ENCODE measurements at places on chromosomes 13 and 19.

- DNase-seq, result no peak
Measured at GRCh38 chr19:11210656-11210928, 13.2 kb upstream of the KANK2 start.

DNA sequence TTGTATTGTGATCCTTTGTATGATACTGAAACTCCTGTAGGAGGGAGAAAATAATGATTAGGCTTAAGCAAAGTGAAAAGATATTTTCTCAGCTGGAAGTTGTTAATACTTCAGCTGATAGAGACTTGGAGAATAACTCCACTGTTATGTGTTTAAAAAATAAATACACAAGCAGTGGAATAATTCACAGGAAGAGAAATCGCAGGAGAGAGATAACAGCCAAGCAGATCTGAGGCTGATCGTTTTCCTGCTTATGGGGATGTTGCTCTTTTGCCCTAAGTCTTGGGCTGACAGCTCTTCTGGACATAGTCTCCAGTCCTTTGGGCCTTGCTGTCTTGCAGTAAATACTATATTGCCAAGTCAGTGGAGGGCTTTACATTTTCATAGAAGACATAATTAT, 93.3 kb downstream of the OLFM4 start:
- DNase-seq, result no peak

DNA sequence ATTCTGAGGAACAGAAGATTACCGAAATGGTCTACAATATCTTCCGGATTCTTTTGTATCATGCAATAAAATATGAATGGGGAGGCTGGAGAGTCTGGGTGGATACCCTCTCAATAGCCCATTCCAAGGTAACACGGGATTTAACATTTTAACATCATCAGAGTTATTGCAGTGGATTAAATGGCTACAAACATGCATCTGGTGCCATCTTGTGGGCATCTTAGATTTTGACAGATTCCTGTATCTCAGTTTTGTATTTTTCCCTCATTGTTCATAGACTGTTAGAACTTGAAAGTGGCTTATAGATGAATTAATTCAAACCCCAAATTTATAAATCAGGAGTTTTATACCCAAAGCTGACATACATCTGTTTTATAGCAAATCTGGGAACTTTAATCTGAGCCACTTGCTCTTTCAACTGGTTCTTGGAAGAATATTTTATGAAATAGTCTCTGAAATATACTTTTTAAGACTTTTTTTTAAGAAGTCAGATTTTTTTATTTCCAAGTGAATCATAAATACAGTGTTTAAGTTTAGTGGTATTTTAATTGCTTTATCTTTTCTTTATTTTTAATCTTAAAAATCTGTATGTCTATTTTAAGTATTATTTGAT, 215.2 kb downstream of the NBEA start:
- no peak for DNase-seq

DNA sequence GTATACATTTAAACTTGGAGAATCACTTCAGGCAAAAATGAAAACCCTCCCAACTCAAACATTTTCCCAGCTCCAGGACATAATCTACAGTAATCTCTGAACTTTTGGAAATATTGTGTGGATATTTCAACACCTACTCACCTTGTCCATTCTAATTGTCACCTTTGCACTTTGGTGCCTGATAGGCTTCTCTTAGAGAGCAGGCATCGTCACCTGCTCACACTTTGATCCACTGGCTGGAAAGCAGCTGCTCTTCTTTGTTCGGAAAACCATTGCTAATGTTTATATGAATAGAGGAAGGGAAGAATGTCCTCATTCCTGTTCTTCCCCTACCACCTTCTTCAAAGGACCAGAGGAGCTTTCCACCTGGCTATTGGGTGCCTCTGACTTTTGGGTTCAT, 411.2 kb downstream of the FGF9 start:
- no peak for DNase-seq

DNA sequence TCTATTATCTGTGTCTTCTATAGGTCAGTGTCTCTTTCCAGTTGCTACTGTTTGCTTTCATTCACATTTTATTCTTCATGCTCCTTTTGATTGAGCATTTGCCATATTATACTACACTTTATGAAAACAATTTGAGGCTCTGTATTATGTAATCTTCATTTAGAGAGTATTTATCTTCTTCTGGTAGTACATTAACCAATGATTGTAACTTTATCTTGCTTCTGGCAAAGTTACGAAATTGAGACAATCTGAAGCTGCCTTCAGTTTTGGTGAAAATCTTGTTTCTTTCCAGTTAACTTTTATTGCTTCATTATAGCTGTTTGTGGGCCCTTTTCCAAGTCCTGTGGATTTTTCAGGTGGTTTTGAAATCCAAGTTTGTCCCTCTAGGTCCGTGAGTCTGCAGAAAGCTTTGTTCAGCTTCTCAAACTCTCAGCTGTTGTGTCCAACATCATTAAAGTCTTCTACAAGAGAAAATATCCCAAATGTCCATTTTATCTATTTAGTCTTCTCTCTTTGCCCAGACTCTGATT, 1255.4 kb upstream of the SPRY2 start:
- no peak for DNase-seq

DNA sequence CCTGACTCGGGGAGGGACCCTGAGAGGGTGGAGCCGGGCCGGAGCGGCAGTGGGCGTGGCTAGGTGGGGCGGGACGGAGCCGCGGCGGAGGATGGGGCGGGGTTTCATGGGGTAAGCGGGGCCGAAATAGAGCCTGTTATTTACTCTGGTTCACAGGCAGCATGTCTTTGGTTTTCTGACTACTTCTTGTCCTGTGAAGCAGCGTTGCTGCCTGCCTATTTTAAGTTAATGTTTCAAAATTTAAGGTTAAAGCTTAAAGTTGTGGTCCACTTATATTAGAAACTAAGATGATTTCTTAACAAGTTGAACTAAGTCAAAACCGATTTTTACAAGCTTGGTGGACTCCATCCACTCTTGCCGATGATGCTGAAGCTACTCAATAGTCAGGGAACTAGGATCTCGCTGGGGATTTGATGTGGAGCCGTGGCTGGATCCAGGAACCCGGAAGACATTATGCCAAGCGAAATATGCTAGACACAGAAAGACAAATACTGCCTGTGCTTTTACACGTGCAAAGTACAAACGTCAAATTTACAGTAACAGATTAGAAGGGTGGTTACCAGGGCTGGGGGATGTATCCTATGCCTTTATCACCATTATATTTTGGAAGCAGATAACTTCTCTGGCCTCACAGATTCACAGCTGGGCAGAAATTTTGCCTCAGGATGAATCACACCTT, 433 bp upstream of the ZNF616 start:
- no peak for DNase-seq

- no peak for DNase-seq
Measured at GRCh38 chr13:23628250-23628649, 58.0 kb downstream of the TNFRSF19 start.

DNA sequence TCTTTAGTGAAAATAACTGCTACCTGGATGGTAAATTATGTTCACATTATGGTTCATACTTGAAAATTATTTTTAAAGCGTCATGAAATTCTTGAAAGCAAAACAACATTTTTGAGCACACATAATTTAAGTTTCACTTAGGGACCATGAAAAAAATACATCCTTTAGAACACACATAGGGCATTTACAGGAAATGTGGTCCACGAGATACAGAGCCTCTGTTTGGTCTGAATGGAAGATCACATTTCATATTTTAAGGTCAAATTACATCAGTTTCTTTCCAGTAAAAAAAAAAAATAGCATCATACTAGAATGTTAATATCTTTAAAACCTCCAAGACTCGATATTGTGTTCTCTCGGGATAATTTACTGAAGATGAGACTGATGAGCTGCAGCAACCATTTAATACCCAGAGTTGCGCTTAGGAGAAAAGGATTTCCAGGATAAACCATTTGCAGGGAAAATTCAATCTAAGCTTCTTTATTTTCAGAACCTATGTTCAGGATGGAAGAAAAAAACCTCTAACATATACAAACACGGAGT, 720.7 kb downstream of the DIAPH3 start:
- no peak for DNase-seq

DNA sequence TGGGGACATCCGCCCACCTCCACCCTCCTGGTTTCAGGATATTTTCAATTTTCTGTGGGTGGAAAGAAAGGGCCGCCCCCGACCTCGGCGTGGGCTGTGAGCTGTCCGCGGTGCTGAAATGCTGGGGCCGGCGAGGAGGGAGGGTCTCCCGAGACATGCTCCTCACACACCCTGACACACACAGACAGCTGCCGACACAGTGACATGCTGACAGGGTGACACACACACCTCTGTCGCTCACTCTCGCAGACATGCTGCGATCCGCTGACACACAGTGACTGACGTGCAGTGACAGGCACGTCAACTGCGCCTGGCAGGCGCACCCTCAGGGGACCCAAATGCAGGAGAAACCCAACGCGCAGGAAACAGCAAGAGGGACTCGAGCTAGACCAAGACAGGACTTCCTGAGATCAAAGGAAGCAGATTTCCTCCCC, 25.1 kb upstream of the MEIS3 start:
- DNase-seq, result no peak

DNA sequence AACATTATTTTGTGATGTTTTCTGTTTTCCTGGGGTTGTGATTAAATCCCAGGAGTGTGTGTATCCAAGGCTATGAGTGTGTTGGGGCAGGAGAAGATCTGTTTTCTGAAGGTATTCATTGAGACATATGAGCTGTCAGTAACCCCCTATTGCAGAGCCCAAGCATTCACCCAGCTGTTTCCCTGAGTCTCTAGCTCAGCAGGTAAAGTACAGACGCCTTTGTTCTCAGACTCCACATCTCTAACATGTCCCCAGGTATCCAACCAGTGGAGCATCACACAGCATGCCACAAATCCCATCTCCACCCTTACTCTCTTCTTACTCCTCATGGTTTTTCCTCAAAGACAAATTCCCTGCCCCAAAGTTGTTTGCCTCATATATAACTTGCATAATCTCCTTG, 213.6 kb downstream of the PCDH20 start:
- DNase-seq, result no peak

DNA sequence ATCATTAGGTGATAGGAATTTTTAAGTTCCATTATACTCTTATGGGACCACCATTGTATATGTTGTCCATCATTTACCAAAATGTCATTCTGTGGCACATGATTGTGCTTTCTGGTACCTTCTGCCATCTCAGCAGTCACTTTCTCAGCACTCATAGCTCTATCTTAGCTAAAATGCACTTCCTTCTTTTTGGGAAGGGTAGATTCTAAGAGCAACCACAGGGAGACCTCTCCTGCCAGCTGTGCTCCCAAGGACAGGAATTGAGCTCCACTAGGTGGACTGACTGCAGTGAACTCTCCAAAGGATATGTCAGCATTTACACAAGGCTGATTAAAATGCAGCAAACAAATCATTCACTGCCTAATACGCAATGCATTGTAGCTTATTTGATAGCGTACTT, 91.8 kb upstream of the OBI1 start:
- DNase-seq, result no peak

GRCh38 chr13:30268673-30269072, 38.7 kb downstream of the KATNAL1 start:
- DNase-seq, result no peak
